ENCODE measurements at places on chromosomes 4 and X.

- no peak for DNase-seq
Measured at GRCh38 chr4:141705048-141705746, 68.8 kb downstream of the IL15 start.

DNA sequence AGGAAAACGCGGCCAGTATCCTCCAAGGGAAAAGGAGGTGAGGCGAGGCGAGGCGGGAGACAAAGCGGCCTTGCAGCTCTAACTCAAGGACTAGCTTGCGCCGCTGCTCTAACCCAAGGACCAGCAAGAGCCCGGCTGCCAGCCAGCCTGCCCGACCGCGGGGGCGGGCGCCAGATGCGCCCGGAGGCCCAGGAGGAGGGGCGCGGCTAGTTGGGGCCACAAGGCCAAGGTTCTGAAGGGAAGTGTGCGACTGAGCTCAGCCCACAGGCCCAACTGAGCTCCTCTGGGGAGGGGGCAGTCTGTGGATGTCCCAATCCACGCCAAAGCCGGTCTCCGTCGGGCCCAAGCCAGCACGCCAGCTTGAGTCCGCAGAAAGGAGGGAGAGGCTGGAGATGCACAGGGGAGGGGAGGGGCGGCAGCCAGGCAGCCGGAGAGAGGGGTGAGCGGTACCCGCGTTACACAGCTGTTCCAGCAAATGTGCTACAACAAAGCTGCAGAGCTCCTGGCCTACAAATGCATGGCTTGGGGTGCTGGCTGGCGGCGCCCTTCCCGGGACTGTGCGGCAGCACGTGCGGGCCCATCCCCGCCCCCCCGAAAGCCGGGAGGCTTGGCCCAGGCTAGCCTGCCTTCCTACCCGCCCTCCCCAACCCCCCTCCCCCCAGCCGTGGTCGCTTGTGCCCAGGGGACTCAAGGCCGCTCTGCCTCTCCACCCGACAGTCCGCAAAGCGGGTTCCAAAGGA lies 637 bp downstream of the AMER1 start:
- DNase-seq: peak; percentile 71

- DNase-seq: no peak
Measured at GRCh38 chrX:48831136-48831908, 4.1 kb downstream of the PCSK1N start.

DNA sequence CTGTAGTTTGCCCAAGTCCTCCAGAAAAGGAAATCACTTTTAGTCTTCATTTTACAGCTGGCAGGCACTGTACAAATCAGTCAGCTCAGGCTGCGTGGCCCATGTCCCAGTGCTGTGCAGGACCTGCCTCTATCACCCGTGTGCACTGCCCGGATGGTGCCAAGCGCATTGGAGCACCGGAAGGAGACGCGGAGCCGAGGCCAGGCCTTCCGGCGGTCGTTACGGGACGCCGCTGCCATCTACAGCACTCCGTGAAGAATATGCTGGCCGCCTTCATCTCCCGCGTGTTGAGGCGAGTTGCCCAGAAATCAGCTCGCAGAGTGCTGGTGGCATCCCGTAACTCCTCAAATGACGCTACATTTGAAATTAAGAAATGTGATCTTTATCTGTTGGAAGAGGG lies at the start of gene PDHA2:
Gene PDHA2, plus strand, starts transcription at position 203 of the 400 bp plus-strand sequence. Its CDS starts 58 bp downstream, at position 261.
- no peak for DNase-seq

GRCh38 chr4:5758741-5759140 lies 47.7 kb downstream of the EVC start:
- DNase-seq: peak; percentile 99

DNA sequence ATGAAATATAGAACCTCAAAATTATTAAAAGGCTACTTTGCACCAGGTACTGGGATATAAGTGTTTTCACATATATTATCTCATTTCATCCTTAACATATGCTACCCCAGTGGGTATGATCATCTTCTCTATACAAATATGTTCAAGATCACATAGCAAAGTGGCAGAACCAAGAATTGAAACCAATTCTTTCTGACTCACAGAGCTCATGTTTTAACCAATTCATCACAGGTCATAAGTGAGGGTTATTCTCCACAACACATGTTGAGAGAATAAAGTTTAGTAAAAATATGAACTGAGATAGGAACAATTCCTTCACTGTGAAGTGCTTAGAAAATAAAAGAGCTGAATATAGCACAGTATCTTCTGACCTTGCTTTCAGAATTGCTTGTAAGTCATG lies 442.9 kb upstream of the RASGEF1B start:
- no peak for DNase-seq

DNA sequence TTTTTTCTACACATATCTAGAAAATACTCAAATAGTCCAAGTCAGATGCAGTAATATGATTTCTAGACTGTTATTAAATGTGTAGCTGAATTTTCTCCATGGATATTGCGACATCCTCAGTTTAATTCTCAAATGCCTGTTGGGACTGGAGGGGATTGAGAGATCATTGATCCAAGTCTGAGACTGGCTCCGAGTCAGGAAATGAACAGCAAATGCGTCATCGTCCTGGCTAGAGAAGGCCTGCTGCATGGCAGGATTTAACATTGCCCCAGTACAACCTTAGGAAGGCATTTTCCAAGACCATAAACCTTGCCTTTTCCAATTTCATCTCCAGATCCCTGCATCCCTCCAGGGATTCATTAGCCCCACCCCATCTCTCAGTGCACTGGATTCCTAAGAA lies 56.6 kb upstream of the SLC6A14 start:
- peak; percentile 77 for DNase-seq
